ENCODE measurements at places on chromosomes 16 and 17. TPM values are rescaled to one million over a fixed set of nuclear protein-coding genes. Genes with fewer than 3 reads are reported as not detected.

- DNase-seq: no peak
Measured at GRCh38 chr17:9203771-9204425, 182.6 kb downstream of the NTN1 start.

DNA sequence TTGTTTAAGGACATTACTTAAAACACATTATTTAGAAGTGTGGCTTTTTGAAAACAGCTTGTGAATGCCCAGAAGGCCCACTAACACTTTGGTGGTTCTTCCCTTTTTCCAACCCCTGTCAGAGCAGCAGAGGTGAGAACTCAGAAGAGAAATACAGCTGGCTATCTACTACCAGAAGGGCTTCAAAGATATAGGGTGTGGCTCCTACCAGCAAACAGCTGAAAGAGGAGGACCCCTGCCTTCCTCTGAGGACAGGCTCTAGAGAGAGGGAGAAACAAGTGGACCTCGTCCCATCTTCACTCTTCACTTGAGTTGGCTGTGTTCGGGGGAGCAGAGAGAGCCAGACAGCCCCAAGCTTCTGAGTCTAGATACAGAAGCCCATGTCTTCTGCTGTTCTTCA, 6.9 kb upstream of the RAPGEFL1 start:
- DNase-seq: no peak

GRCh38 chr16:50945171-50945570, 203.3 kb downstream of the CYLD start:
- no peak for DNase-seq

DNAI2 gene
- not detected for total RNA-seq

DNA sequence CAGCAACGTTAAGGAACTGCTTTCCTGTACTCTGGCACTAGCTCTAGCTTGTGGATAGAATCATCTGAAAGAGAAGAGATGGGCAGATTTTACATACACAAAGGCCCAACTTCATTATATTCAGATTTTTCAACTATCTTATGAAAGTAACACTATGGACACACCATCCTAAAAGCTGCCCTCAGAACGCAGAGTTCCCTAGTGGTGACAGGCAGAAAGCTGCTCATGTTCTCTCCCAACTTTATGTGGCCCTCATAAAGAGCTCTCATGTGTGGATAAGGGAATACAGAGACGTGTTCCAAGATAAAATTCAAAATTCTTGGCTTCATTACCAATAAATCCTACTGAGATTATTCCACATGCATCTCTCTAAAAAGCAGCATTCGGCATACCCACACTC, 1.5 kb downstream of the CFAP20 start:
- DNase-seq: peak; percentile 14

GRCh38 chr17:45257115-45257514, 4.8 kb downstream of the SPATA32 start:
- no peak for DNase-seq

DNA sequence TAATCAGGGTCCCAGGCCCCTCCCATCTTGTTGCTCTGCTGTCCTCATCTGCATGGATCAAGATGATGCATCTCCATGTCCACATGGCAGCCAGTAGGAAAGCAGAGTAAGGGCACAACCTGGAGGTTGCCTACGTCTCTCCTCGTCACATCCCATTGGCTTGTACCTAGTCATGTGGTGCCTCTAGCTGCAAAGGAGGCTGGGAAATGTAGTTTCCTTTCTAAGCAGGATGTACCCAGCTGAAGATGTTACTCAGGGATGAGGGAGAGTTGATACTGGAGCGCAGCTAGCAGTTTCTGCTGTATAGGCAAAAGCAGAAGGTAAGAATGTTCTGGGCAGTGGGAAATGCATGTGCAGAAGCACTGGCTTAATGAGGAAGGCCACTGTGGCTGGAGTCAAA, 20.8 kb downstream of the ABCC1 start:
- DNase-seq: no peak

DNA sequence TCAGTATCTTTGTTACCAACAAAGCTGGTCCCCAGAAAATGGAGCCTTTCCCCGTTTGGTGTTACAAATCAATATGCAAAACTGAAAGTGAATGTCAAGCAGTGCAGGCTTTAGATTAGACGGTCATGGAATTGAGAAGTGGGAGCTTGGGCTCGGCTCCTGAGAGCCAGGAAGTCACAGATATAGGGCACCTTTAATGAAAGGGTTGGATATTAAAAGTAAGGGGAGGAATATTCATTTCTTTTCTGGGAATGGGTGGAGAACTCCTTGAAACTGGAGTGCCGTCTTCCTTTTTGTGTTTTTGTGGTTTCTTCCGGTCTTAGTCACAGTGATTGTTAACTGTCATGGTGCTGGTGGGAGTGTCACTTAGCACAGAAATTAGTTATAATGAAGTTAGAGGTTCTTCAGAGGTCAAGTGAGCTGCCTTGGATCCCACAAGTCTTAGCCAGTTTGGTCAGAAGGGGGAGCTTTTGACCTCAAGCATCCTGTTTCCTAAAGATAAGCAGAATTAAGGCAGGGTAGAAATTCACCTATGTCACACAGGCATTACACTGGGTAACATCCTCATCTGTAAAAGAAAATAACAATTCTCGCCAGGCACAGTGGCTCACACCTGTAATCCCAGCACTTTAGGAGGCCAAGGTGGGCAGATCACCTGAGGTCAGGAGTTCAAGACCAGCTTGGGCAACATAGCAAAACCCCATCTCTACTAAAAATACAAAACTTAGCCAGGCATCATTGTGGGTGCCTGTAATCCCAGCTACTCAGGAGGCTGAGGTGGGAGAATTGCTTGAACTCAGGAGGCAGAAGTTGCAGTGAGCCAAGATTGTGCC, 9.6 kb upstream of the EIF1 start:
- peak; percentile 20 for DNase-seq

DNA sequence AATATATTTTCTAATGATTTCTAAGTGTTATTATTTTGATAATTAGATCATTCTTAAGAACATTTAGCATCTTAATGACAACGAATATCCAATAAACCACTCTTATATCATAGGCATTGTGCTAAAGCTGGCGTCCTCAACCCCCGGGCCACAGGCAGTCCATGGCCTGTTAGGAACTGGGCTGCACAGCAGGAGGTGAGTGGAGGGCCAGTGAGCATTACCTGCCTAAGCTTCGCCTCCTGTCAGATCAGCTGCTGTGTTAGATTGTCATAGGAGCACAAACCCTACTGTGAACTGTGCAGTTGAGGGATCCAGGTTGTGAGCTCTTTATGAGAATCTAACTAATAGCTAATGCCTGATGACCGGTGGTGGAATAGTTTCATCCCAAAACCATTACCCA, 3.7 kb downstream of the DUXB start:
- DNase-seq: peak; percentile 51

DNA sequence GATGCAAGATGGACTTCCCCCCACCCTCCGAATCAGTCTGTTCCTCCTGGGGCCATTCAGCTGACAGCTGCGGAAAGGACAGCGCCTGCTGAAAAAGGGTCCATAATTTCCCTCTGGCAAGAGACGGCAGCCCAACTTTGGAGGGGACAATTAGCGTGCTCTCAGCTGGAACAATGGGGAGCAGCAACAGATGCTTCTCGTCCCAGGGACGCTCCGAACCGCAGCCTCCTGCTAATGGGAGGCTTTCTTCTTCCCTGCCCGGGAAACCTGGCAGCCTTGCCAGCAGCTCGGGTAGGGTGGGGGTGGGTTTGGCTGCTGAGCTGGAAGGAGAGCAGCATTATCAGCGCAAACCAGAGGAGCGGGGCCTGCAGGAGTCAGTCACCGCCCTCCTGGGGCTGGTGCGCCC, 500.0 kb upstream of the SALL1 start:
- peak; percentile 1 for DNase-seq

DNA sequence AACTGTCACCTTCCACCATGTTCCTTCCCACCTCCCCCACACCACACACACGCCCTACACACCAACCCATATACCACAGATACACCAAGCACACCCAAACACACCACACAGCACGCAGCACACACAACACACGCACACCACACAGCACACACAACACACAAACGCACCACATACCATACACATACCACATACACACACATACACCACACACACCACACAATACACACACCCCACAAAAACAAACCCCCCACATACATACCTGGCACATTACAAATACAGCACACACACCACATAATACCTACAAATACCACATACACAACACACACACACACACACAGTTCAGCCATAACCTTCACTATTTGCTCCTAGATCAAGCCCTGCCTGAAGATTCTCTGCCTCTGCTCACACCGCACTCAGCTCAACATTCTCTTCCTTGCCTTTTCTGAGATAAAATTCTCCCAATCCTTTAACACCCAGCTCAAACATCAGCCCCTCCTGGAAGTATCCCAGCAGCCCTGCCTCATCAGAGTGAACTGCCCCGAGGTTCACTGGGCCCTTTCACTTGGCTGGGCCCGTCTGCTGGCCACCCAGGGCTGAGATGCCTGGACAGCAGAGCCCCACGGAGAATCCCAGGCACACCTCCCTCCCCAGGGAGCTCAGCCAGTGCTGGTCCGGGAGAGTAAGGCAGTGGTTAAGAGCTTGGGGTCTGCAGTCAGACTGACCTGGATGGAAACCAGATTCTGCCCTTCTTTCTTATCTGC, 31.9 kb upstream of the CPNE2 start:
- DNase-seq: no peak

CHST6 gene
- not detected for total RNA-seq

DNA sequence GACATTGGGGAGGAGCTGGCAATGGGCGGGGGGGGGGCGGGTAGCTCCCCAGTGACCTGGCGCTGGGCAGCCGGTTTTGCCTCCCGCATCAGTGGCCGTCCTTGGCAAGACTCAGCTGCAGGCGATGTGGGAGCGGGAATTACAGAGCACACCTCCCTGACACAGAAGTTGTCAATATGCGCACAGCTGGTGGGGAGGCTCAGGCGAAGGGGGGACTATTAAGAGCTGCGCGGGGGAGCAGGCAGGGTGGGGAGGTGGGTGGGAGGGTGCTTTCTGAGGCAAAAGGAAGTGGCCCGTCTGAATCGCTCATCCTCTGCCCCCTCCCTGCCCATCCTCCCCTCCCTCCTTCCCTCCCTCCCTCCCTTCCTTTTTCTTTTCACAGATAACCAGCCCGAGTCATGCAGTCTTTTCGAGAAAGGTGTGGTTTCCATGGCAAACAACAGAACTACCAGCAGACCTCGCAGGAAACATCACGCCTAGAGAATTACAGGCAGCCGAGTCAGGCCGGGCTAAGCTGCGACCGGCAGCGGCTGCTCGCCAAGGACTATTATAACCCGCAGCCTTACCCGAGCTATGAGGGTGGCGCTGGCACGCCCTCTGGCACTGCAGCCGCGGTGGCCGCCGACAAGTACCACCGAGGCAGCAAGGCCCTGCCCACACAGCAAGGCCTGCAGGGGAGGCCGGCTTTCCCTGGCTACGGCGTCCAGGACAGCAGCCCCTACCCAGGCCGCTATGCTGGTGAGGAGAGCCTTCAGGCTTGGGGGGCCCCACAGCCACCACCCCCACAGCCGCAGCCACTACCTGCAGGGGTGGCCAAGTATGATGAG, 44.0 kb downstream of the SREBF1 start:
- peak; percentile 65 for DNase-seq

DNA sequence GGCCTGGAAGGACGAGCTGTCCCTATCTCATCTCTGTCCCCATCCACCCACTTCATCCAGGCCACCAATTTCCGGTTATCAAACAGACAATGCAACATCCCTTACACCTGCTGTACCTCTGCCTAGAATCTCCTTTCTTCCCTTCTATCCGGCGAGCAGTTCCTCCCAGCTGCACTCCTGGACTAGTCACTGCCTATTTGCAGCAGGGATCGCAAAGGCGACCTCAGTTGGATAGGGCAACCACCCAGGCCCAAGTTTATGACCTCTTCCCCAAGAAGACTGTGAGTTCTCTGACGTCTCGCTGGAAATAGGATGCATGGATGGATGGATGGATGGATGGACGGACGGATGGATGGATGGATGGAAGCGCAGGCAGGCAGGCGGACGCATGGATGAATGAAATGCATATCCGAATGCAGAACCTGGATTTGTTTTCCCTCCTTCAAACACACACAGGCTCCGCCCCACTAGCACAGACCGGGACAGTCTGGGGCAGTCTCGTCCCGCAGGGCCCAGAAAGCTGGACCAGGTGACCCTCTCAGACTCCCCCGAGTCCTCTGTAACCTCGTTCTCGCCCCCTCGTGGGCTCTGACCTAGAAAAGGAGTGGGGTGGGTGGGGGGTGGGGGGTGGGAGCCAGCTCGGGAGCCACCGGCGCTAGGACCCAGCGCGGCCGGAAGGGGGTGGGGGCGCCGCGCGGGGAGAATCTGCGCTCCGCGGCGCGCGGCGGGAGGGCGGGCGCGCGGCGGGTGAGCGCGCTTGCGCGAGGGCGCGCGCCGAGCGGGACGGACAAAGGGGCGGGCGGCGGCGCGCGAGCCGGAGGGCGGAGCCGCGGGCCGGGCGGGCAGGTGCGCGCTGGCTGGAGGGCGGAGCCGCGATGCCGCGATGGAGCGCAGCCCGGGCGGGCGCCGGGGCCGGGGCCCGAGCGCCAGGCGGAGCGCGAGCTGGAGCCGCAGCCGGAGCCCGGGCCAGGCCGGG, at the start of gene SBK1:
Gene SBK1, plus strand, starts transcription at position 875 of the 976 bp plus-strand sequence. CDS start 24,867 bp downstream, outside the sequence.
- DNase-seq: peak; percentile 86

PIGS gene
- total RNA-seq: 50.8 TPM

- DNase-seq: peak; percentile 41
Measured at GRCh38 chr17:45093444-45094110, 32.5 kb downstream of the NMT1 start.

HCFC1R1 gene
- total RNA-seq: 55.9 TPM

- DNase-seq: no peak
Measured at GRCh38 chr17:72788950-72789585, 303.4 kb downstream of the SLC39A11 start.

- DNase-seq: no peak
Measured at GRCh38 chr16:28035866-28036393, 27.6 kb downstream of the GSG1L start.

RNF222 gene
- total RNA-seq: 0.03 TPM

ACSM5 gene
- not detected for total RNA-seq

DNA sequence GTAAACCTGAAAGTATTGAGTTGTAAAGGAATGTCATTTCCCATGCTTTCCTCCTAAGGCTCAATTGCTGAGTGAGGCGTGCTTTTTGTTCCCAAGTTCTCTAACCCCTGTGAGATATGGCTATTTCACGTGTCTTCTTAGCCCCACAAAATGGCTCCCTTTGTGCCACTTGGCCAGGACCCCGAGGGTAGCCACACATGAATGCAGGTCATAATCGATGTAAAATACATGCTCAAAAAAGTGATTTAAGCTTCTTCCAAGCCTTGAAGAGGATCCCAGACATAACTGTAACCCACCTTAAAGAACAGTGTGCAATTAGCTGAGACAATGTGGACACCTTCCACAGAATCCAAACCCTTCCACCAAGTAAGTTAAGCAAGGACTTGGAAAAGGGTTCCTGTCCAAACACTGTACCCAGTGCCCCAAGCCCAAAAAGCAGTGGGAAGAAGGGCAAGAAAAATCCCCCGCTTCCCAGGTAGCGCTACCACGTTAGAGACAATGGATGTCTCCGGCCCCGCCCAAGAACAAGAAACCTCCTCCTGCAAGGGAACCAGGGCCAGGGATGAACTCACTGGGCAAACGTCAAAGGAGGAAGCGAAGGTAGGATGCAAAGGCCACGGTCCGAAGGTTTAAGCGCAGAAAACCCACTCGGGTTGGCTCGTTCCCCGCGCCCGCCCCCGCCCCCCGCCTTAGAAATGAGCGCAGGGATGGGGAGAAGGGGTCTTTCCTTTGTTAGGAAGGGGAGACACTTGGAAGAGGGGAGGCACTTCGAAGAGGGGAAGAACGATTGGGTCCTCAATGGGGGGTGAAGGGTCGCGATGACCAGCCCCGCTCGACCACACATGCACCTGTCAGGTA, 1.2 kb downstream of the JPT1 start:
- peak; percentile 82 for DNase-seq

Measured in G401 (cell line).